Neural cell (in vitro differentiated cells): ENCODE measurements at places on chromosomes 13 and 19. TPM values are rescaled to one million over a fixed set of nuclear protein-coding genes. Genes with fewer than 3 reads are reported as not detected.

The ALOX5AP gene
- not detected in 2 replicates for polyA plus RNA-seq

The ATCAY gene
- 73.8 and 85.0 TPM in 2 replicates for polyA plus RNA-seq

The TEX101 gene
- polyA plus RNA-seq: not detected in 2 replicates

The KCNJ14 gene
- polyA plus RNA-seq: 1.1 and 1.6 TPM in 2 replicates

The CEACAM8 gene
- not detected in 2 replicates for polyA plus RNA-seq

The TMEM150B gene
- polyA plus RNA-seq: not detected in 2 replicates

The KCNK6 gene
- not detected in 2 replicates for polyA plus RNA-seq

The SPATA13 gene
- 15.5 and 16.3 TPM in 2 replicates for polyA plus RNA-seq

The CELF5 gene
- polyA plus RNA-seq: 130 and 147 TPM in 2 replicates

The SYT5 gene
- 210 and 237 TPM in 2 replicates for polyA plus RNA-seq

The PRKCSH gene
- polyA plus RNA-seq: 29.6 and 70.2 TPM in 2 replicates

The SEMA6B gene
- polyA plus RNA-seq: 21.6 and 27.1 TPM in 2 replicates

The PRTN3 gene
- 0.54 TPM in 1 of 2 replicates, not detected in the other for polyA plus RNA-seq

The FXYD3 gene
- not detected in 2 replicates for polyA plus RNA-seq

The CEACAM7 gene
- not detected in 2 replicates for polyA plus RNA-seq

The PSG4 gene
- polyA plus RNA-seq: not detected in 2 replicates

The TINCR gene
- 0.50 and 2.0 TPM in 2 replicates for polyA plus RNA-seq

The ZNF675 gene
- 36.3 and 50.9 TPM in 2 replicates for polyA plus RNA-seq

The ZNF254 gene
- polyA plus RNA-seq: 45.0 and 49.1 TPM in 2 replicates

The KBTBD6 gene
- polyA plus RNA-seq: 29.7 and 31.8 TPM in 2 replicates

The PNMA8C gene
- polyA plus RNA-seq: 16.1 and 17.2 TPM in 2 replicates

The PEG3 gene
- 0.06 TPM in 1 of 2 replicates, not detected in the other for polyA plus RNA-seq

The UBA52 gene
- 709 and 765 TPM in 2 replicates for polyA plus RNA-seq

The SBNO2 gene
- polyA plus RNA-seq: 4.8 and 5.2 TPM in 2 replicates

The MAP3K10 gene
- 18.3 and 21.1 TPM in 2 replicates for polyA plus RNA-seq

The ZSWIM4 gene
- polyA plus RNA-seq: 4.7 and 6.1 TPM in 2 replicates

The IL11 gene
- 0.62 and 1.7 TPM in 2 replicates for polyA plus RNA-seq

The BRCA2 gene
- polyA plus RNA-seq: 0.11 and 0.32 TPM in 2 replicates

The PDE4A gene
- polyA plus RNA-seq: 3.4 and 4.7 TPM in 2 replicates

The ATP8B3 gene
- 0.74 and 1.5 TPM in 2 replicates for polyA plus RNA-seq

The PBX4 gene
- 7.5 and 8.1 TPM in 2 replicates for polyA plus RNA-seq

The PLIN5 gene
- 1.0 and 1.3 TPM in 2 replicates for polyA plus RNA-seq

The OR7D2 gene
- polyA plus RNA-seq: 0.09 and 0.30 TPM in 2 replicates

The PRSS57 gene
- polyA plus RNA-seq: not detected in 2 replicates

The GPR12 gene
- polyA plus RNA-seq: 6.6 and 6.7 TPM in 2 replicates

The CYP2S1 gene
- polyA plus RNA-seq: not detected in 2 replicates

The APOC4 gene
- polyA plus RNA-seq: not detected in 2 replicates

The F7 gene
- polyA plus RNA-seq: 0.32 and 0.40 TPM in 2 replicates

The KLF16 gene
- polyA plus RNA-seq: 2.2 and 3.5 TPM in 2 replicates
